ENCODE measurements at places on chromosomes 4 and X.

DNA sequence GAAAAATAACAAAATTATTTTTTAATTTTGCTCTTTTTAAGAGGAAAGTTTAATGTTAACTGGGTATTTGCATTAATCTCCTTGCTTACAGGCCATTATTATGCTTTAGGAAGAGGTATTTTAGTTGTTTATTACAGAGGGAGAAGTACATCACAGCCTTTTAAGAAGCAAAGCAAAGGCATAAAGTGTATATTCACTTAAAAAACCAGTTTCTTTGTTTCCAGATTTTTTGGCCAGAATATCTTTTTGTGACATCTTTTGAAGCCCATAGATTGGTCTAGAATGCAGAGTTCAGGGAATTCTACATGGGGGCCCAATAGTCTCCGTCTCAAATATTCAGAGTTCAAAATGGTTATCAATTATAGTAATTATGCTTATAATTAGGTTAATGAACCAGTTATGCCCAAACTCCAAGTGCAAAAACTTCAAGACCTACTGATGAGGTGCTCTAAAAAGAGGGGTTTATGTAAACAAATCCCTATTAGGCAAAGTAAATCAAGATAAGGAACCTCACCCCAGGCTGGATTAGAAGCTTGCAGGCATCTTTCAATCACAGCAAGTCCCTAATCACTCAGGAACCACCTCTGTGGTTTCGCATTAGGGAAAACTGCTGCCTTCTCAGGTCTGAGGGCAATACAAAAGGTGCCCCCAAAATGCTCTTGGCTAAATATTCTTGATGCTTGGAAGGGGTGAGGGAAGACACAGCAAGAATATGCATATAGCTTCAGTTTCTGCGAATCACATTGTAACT is 1.4 kb downstream of the CXXC4 start:
- no peaks in the 10 kb centered on the region for H3K27me3 ChIP-seq
- DNase-seq: no peak
- H3K36me3 ChIP-seq: no peaks in the 10 kb centered on the region
- H3K4me3 ChIP-seq: no peak overlapping the region
- H3K27ac ChIP-seq: no peak overlapping the region
- H3K4me1 ChIP-seq: 0 out of 2 replicates have a peak, but pooled peaks cover 3% of the 10 kb centered on the region

DNA sequence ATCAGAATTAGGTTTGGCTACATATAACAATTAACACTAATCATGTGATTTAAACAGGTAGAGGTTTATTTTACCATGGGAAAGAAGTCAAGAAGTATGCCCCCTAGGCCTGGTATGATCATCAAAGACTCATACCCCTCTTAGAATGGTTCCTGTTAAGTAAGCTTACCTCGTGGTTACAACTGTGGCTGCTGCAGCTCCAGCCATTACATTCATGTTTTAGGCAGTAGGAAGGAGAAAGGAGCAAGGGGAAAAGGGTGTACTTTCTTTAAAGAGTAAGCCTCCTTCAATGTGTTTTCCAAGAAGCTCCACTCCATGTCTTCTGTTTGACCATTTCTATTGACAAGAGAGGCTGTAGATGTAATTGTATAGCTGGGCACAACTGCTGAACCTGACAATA is 94.9 kb upstream of the GATB start:
- H3K4me1 ChIP-seq: no peaks in the 10 kb centered on the region
- H3K27ac ChIP-seq: no peak overlapping the region
- H3K27me3 ChIP-seq: peaks cover 3% of the 10 kb centered on the region
- no peaks in the 10 kb centered on the region for H3K36me3 ChIP-seq

- no peaks in the 10 kb centered on the region for H3K36me3 ChIP-seq
- no peaks in the 10 kb centered on the region for H3K4me1 ChIP-seq
- H3K27me3 ChIP-seq: no peaks in the 10 kb centered on the region
- no peak overlapping the region for H3K27ac ChIP-seq
These were observed 88.8 kb downstream of the MAPK10 start for GRCh38 chr4:86271057-86271456.

DNA sequence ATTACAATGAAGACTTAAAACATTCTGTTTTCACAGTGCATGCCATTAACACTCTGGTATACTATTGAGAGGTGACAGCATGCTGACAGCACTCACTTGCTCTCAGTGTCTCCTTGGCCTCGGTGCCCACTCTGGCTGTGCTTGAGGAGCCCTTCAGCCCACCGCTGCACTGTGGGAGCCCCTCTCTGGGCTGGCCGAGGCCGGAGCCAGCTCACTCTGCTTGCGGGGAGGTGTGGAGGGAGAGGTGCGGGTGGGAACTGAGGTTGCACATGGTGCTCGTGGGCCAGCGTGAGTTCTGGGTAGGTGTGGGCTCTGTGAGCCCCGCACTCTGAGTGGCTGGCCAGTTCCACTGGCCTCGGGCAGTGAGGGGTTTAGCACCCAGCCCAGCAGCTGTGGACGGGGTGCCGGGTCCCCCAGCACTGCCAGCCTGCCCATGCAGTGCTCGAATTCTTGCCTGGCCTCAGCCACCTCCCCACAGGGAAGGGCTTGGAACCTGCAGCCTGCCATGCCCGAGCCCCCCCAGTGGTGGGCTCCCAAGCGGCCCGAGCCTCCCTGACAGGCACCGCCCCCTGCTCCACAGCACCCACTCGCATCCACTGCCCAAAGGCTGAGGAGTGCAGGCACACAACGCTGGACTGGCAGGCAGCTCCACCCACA is 135.3 kb upstream of the AR start:
- H3K36me3 ChIP-seq: no peaks in the 10 kb centered on the region
- H3K4me1 ChIP-seq: no peaks in the 10 kb centered on the region
- H3K27me3 ChIP-seq: no peaks in the 10 kb centered on the region
- H3K27ac ChIP-seq: no peak overlapping the region

Data from PC-9 (cell line).